ENCODE measurements at places on chromosomes 7 and 10.

GRCh38 chr7:85820702-85821443, 634.0 kb upstream of the SEMA3D start:
- no peaks in the 10 kb centered on the region for H3K36me3 ChIP-seq
- no peaks in the 10 kb centered on the region for H3K27me3 ChIP-seq
- no peak for DNase-seq

- no peak overlapping the region for H3K27ac ChIP-seq
- H3K36me3 ChIP-seq, result no peaks in the 10 kb centered on the region
- H3K4me1 ChIP-seq, result no peaks in the 10 kb centered on the region
- no peaks in the 10 kb centered on the region for H3K27me3 ChIP-seq
- no peak for DNase-seq
These were observed 164.0 kb upstream of the NPS start for GRCh38 chr10:127385066-127385465.

GRCh38 chr10:47415520-47416304, 31.6 kb upstream of the ZNF488 start:
- H3K4me1 ChIP-seq, result peaks cover 15% of the 10 kb centered on the region
- no peak overlapping the region for H3K27ac ChIP-seq
- no peak for DNase-seq
- H3K27me3 ChIP-seq, result no peaks in the 10 kb centered on the region

DNA sequence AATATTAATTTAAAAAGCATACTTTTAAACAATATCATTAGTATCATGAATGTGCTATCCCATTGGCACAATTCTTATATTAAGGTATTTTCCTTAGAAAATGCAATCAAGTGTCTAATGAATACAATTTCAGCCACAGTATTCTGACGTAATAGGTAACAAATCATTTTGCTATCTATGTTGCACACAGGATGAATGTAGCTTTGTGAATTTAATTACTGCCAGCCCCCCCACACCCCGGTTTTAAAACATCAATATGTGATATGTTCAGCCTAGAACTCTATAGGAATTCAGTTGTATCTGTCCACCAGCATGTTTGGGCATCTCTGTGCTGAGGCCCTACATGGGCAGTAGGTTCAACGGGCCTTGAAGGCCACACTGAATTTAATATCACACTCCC, 274.6 kb downstream of the PLXDC2 start:
- no peaks in the 10 kb centered on the region for H3K36me3 ChIP-seq
- no peaks in the 10 kb centered on the region for H3K4me1 ChIP-seq
- H3K27me3 ChIP-seq, result no peaks in the 10 kb centered on the region
- DNase-seq, result no peak

GRCh38 chr10:114379631-114380041, 24.7 kb downstream of the AFAP1L2 start:
- H3K4me3 ChIP-seq, result no peak overlapping the region
- no peaks in the 10 kb centered on the region for H3K36me3 ChIP-seq
- no peak overlapping the region for H3K27ac ChIP-seq
- DNase-seq, result no peak
- H3K27me3 ChIP-seq, result peaks cover 20% of the 10 kb centered on the region

All from HCT116 (cell line).